ENCODE measurements at places on chromosomes 2 and 18. TPM values are rescaled to one million over a fixed set of nuclear protein-coding genes. Genes with fewer than 3 reads are reported as not detected.

Gene LIMS2
- total RNA-seq: 1.2 TPM

Gene UGT1A6
- total RNA-seq: not detected

Gene GCA
- 17.9 TPM for total RNA-seq

Gene CFAP65
- total RNA-seq: 0.82 TPM

Gene MTCL1
- total RNA-seq: 15.9 TPM

Gene CFAP221
- total RNA-seq: 7.3 TPM

Gene UGT1A4
- not detected for total RNA-seq

Gene TIMM21
- 36.3 TPM for total RNA-seq

Gene TTR
- total RNA-seq: 0.82 TPM

Gene CD226
- 0.82 TPM for total RNA-seq

Gene SEPTIN10
- total RNA-seq: 115 TPM

Gene INPP5D
- 1.6 TPM for total RNA-seq

Gene LINC00305
- total RNA-seq: not detected

Gene TTC21B
- 91.3 TPM for total RNA-seq

Gene SERPINB3
- total RNA-seq: not detected

Gene STAT4
- 5.3 TPM for total RNA-seq

Gene STEAP3
- under 0.01 TPM for total RNA-seq

Gene RGPD8
- 39.1 TPM for total RNA-seq

Gene GYPC
- total RNA-seq: 19.6 TPM

Gene IL1RN
- not detected for total RNA-seq

Gene MC4R
- 3.3 TPM for total RNA-seq

Gene LAMA3
- total RNA-seq: 1.2 TPM

Gene SFT2D3
- total RNA-seq: 10.2 TPM

Gene PFN4
- not detected for total RNA-seq

Gene SLC35G4
- total RNA-seq: not detected

Gene IL1B
- 0.41 TPM for total RNA-seq

Gene GKN2
- total RNA-seq: not detected

Gene GALR1
- total RNA-seq: under 0.01 TPM

Gene GULP1
- 51.4 TPM for total RNA-seq

Gene CLEC4F
- not detected for total RNA-seq

All from frontal cortex (tissue), 4 donors.